ENCODE measurements at places on chromosomes 4 and X. TPM values are rescaled to one million over a fixed set of nuclear protein-coding genes. Genes with fewer than 3 reads are reported as not detected.

DNA sequence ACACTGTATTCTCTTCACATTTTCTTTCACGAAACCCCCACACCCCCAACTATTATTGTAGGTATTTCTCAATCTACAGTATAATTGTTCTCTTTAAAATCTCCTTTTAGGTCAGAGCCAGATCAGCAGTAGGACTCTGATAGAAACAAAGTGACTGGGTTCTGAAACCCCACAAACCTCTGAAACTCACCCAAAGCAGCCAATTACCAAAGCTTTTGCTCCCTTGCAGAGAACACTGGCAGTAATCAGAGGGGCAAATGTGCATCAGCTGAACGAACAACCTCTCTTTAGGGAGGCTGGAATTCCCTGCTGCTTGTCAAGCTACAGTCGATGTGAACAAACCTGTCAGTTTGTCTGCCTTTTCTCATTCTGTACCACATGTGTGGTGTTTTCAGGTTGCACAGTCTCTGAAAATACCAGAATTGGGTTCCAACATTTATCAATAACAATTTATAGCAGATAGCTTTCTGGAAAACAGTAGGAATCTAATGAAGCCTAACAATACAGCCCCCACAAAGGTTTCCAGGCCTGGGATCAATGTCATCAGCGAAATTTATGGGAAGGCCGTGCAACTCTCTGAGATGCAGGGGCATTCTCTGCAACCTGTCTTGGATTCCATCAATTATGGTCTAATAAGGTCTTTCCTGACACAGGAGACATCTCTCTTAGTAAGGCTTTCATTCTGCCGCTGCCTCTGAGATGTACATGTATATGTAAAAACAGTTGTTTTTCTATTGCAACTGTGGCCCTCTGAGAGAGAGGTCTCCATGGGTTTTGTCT lies 395.9 kb downstream of the GPAT3 start:
- DNase-seq, result no peak

GRCh38 chr4:1367230-1367935 lies 20.4 kb downstream of the UVSSA start:
- no peak for DNase-seq

DNA sequence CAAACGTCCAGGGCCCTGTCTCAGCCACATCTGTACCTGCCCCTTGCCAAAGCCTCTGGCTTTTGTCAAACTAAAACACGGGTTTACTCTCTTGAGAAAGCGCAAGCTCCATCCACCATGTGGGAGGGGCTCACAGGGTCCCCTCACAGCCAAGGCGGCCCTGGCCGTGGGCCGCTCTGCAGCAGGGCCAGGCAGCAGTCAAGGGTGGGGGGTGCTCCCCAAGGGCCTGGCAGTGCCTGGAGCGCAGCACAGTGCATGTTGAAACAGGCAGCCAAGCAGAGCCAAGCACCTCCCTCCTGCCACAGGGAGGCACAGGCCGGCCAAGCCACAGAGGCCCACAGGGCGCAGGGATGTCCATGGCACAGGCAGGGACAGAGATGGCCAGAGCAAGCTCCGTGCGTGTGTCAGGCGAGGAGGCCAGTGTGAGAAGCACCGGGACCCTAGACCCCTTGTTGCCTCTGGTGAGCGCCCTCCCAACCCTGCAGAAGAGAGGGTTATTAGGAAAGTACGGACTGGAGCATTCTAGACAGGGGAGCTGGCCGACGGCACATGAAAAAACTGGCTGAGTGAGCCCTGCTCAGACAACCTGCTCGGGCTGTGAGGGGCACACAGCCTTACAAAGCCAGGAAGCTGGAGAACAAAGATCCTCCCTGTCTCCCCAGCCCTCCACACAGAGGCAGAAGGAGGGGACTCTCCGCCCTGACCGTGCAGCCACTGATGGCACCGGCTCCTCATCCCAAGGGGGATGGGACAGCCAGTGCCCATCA lies 39.0 kb downstream of the FAM53A start:
- DNase-seq, result no peak

GRCh38 chr4:109701566-109702410 lies 1.5 kb downstream of the CASP6 start:
- DNase-seq, result no peak

DNA sequence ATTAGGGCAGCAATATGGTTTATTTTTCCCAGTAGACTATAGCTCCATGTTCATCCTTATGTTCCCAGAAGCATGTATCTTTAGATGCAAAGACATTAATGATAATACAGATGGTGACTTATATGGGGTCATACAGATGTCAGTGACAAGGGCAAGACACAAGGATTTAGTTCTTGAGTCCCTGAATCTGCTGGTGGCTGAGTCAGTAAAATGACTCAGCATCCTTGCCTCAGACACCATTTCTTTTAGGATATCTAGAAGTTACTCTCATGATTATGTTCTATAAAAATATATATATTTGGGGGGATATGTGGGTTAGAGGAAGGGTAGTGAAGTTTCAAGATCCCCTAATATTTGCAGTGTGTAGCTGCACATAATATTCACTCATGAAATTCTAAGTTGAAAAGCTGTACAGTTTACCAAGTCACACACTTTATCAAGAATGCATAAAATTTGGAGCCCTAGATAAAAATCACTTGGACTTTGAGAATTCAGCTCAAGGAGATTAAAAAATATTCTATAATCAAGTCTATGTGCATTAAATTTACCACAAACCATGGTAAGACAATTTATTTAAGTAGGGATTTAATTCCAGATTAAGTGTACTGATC lies 101.9 kb downstream of the LNX1 start:
- no peak for DNase-seq

DNA sequence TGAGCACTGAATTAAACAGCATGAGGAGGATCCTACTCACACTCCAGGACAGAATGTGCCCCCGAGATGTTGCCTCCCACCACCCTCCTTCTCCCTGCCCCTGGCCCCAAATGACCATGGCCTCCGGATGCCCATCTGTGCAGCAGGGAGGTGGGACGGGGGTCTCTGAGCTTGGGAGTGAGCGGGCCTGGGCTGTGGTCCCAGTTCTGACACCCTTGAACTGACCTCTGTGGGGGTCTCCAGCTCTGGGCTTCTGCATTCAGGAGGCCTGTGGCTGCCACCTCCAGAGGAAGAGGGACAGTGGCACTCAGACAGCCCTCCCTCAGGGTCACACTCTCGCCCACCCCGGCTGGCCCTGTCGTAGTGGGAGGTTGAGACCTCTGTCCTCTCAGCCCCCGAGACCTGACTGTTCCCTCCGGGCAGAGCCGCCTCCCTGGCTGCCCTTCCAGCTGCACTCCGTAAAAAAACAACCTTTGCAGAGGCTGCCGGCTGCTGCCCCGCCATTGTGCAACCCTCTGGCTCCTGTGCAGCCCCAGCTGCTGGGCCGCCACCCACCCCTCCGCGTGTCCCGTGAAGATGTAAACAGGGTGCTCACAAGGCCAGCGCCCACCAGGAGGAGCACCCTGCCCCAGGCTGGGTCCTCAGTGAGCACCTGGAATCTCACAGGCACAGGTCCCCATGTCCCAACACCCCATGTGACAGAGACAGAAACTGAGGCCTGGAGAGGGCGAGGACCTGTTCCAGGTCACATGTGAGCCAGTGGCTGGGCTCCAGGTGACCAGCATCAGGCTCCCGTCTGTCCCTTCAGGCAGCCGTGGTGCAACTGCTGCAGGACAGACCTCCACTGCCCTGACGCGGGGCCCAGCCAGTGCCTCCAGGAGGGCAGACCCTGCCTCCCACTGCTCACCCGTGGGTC lies 39.6 kb downstream of the HTRA3 start:
- no peak for DNase-seq

GRCh38 chr4:52750819-52751486 lies at the start of gene ERVMER34-1:
Gene ERVMER34-1 (minus strand): TSS chr4:52751425. CDS start chr4:52745520, 5,905 bp downstream.
- DNase-seq, result no peak

GRCh38 chrX:31237189-31237588 lies 165.3 kb upstream of the FTHL17 start:
- no peak for DNase-seq

- DNase-seq, result no peak
Observed at GRCh38 chrX:73561801-73562200, 1.2 kb upstream of the CHIC1 start.

- no peak for DNase-seq
Observed at GRCh38 chr4:38453253-38453881, 210.6 kb upstream of the KLF3 start.

The CWH43 gene
- not detected for total RNA-seq

The EDA gene
- 0.10 TPM for total RNA-seq

The NAA11 gene
- total RNA-seq, result not detected

The S100P gene
- not detected for total RNA-seq

Measured in glomerular endothelial cell (primary cell).